ENCODE measurements at places on chromosomes 6 and 20.

DNA sequence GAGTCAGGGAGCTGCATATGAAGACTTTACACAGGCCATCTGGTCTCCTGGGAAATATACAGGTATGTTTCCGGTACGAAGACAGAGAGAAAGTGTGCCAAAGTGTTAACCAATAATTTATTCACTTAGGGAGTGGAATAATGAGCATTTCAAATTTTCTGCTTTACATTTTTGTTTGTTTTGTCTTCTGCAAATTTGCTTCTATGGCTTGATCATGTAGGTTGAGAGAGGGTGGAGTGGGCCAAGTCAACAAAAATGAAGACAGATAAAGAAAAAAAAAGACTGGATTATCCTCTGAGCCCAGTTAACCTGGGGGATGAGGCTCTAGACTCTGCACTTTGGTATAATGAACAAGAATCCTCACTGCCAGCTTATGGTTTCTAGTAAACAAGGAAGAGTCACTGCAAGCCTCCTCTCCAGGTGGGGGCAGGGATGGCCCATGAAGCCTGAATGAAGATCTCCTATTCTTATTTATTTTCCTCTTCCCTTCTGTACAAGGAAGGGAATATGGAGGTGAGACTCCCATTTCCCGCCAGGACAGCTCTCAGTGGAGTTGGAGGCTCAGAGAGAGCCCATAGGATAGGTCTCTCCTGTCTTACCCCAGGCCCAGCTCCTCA lies 37.7 kb downstream of the KCNK17 start:
- no peak for DNase-seq

GRCh38 chr20:51856432-51856831 lies 54.1 kb upstream of the SALL4 start:
- DNase-seq = no peak

DNA sequence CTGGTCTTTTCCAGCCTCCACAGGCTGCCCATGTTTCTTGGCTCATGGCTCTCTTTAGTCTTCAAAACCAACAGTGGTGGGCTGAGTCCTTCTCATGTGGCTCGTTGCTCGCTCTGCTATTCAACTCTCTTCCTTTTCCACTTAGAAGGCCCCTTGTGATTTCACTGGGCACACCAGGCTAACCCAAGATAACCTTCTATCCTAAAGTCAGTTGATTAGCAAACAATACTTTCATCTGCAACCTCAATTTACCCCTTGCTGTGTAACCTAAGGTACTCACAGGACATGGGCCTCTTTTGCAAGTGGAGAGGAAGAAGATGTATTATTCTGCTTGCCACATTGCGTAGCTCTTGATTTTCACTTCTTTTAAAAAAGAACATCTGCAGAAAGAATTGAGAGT lies 79.6 kb downstream of the UTRN start:
- no peak for DNase-seq

DNA sequence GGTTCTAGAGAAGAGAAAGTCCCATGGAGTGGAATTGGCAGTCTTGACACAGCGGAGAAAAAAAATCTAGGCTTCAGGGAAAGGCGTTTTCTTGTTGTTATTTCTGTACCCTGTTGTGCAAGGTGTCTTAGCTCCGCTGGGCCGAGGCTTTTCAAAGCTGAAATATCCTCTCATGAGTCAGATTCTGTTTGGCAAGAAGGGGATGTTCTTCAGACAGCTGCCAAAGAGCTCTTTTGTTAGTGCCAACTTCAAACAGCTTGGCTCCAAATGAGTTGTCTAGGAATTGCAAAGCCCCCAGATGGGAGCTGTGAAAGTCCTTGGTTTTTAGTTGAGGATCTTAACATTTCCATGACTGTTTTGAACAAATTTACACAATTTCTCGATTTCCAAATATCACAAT lies 45.6 kb downstream of the LRRN4 start:
- no peak for DNase-seq

GRCh38 chr6:100880149-100880852 lies 828 bp downstream of the ASCC3 start:
- DNase-seq = no peak

All from WTC11 (cell line).